Uterus (tissue), 4 donors: ENCODE measurements at places on chromosomes 3 and 15.
A peak's percentile ranks its signal among the peaks of the same experiment; 100 is the strongest.

GRCh38 chr3:183555541-183556081 lies at the start of gene KLHL6:
Gene KLHL6 (minus strand): TSS chr3:183555706. CDS start chr3:183555653, 53 bp downstream.
- H3K27ac ChIP-seq: no peak within 1 kb of the TSS
- H3K4me3 ChIP-seq: no peak within 1 kb of the TSS
- no peaks in the 10 kb centered on the region for H3K36me3 ChIP-seq

DNA sequence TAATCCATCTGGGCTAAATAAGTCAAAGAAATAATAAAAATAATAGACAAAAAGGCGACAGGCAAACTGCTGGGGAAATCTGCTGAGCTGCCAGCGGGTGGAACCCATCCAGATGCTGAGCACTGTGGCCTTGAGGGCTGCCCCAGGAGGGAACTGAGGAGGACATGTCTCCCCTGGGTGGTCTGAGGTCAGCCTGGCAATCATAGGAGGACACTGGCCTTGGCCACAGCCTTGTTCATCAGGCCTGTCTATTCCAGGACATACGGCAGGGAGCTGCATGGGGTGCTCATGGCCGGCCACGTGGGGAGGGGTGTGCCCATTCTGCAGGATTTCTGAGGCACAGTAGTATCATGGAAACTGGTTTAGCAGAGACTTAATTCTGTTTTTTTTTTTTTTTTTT lies 21.5 kb upstream of the SNRPA1 start:
- H3K27me3 ChIP-seq: no peaks in the 10 kb centered on the region
- no peak for DNase-seq
- no peaks in the 10 kb centered on the region for H3K36me3 ChIP-seq
- no peak overlapping the region for H3K4me3 ChIP-seq
- H3K4me1 ChIP-seq: no peaks in the 10 kb centered on the region
- H3K27ac ChIP-seq: no peak overlapping the region

GRCh38 chr15:47786371-47786770 lies 69.1 kb downstream of the SEMA6D start:
- H3K27me3 ChIP-seq: no peaks in the 10 kb centered on the region
- H3K36me3 ChIP-seq: no peaks in the 10 kb centered on the region
- no peak for DNase-seq
- H3K4me1 ChIP-seq: no peaks in the 10 kb centered on the region

DNA sequence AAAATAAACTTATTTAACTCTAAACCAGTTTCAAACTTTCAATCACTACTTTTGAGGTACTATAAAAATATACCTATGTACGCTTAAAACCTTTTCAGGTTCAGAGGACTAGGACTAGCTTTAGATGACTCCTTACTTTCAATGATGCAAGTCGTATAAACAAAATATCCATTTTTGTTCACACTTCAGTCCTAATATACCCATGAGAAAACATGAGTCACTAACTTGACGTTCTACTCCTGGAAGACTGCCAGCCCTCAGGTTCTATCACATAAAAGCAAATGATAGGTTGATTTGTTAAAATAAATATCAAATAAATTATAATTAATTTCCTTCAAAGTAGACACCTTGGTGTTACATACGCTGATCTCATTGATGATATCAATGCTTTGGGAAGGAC lies 10.6 kb upstream of the P3H2 start:
- H3K27ac ChIP-seq: no peak overlapping the region
- H3K36me3 ChIP-seq: no peaks in the 10 kb centered on the region
- H3K4me3 ChIP-seq: no peak overlapping the region
- no peaks in the 10 kb centered on the region for H3K4me1 ChIP-seq
- DNase-seq: no peak
- H3K27me3 ChIP-seq: no peaks in the 10 kb centered on the region

- H3K27me3 ChIP-seq: no peaks in the 10 kb centered on the region
- no peaks in the 10 kb centered on the region for H3K4me1 ChIP-seq
- no peak overlapping the region for H3K4me3 ChIP-seq
- H3K36me3 ChIP-seq: no peaks in the 10 kb centered on the region
These were observed 46.2 kb downstream of the SEMA3G start for GRCh38 chr3:52398670-52399081.

DNA sequence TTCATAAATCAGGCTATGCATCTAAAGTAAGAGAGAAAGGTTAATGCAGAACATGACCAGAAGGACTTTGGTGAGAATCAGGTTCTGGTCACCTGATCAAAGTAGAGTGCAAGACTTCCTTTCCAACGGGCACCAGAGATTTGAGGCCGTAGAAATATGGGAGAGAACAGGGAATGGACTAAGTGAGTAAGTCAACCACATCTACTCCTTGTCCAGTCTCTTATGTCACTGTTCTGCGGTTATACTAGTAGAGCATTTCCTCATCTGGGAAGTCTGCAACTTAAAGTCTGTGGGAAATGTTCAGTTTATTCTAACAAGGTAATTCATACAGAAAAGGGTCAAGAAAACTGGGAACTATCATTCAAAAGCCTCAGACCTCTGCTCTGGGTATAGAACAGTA lies 232.8 kb downstream of the CPNE4 start:
- no peak for DNase-seq
- H3K4me1 ChIP-seq: no peaks in the 10 kb centered on the region
- H3K27ac ChIP-seq: no peak overlapping the region

- no peaks in the 10 kb centered on the region for H3K27me3 ChIP-seq
- no peaks in the 10 kb centered on the region for H3K36me3 ChIP-seq
- H3K4me1 ChIP-seq: no peaks in the 10 kb centered on the region
- peak overlapping the region; percentile 86 for H3K4me3 ChIP-seq
These were observed 973 bp upstream of the USP13 start for GRCh38 chr3:179651687-179652446.
